ENCODE measurements at places on chromosomes 2 and 18. TPM values are rescaled to one million over a fixed set of nuclear protein-coding genes. Genes with fewer than 3 reads are reported as not detected.

The IL36RN gene
- total RNA-seq, result not detected

The CASP8 gene
- total RNA-seq, result 9.4 TPM

The KCMF1 gene
- 52.3 TPM for total RNA-seq

The ST8SIA5 gene
- under 0.01 TPM for total RNA-seq
